MCF 10A (cell line): ENCODE measurements at places on chromosomes 6 and 20. TPM values are rescaled to one million over a fixed set of nuclear protein-coding genes. Genes with fewer than 3 reads are reported as not detected.

The CLDN20 gene
- total RNA-seq = not detected in 2 replicates

DNA sequence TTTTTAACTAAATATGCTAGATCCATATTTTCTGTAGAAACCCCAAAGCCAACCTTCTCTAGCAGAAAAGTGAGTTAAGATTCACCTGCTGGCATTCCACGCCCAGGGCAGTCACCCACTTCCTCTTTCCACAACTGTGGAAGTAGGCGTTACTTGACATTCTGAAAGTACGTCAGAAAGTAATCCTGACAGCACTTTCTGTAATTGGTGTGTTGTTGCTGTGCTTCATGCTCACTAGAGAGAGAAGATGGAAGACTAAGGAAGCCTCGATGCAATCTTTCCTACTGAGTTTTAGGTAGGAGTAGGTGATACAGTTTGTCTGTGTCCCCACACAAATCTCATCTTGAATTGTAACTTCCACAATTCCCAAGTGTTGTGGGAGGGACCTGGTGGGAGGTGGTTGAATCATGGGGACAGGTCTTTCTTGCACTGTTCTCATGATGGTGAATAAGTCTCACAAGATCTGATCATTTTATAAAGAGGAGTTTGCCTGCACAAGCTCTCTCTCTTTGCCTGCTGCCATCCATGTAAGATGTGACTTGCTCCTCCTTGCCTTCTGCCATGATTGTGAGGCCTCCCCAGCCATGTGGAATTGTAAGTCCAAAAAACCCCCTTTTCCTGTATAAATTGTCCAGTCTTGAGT lies 101.1 kb downstream of the MAP3K7 start:
- no peak overlapping the region for H3K27ac ChIP-seq
- DNase-seq = no peak
- no peak overlapping the region for H3K4me3 ChIP-seq

DNA sequence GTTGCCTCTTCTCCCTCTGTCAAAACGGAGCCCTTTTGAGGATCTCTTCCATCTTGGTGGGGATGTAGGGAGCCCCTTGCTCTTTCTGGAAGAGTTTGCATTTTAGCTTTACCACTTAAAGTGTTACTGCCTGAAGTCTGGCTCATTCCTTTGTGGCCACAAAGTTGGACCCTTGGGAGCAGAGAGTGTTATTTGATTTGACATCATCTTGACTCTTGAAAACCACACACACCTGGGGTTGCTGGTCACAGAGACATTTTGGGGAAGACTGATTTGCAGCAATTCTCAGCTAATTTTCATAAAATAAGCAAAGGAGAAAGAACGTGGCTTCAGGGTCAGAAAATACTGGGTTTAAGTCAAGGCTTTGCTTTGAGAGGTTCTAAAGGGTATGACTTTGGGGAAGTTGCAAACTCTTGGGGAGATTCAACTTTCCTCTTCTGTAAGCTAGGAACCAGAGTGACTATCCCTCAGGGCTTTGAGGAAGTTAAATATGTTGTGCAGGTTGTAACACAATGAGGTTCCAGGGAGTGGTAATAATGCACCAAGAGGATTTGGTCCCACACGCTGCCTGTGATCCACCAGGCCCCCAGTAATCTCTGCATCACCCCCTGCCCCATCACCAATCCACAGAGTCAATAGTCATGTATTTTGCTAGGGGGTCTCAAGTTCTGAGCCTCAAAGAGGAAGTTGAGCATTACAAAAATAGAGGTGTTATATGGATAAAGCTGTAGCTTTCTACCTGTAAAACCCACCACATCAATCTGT lies 141.6 kb upstream of the SLC24A3 start:
- no peaks in the 10 kb centered on the region for H3K36me3 ChIP-seq
- no peak overlapping the region for H3K4me3 ChIP-seq
- no peaks in the 10 kb centered on the region for H3K4me1 ChIP-seq
- H3K27ac ChIP-seq = no peak overlapping the region
- H3K27me3 ChIP-seq = no peaks in the 10 kb centered on the region

GRCh38 chr6:33607784-33608161 lies 13.3 kb upstream of the ITPR3 start:
- DNase-seq = peak; percentile 71
- H3K27ac ChIP-seq = no peak overlapping the region
- no peaks in the 10 kb centered on the region for H3K36me3 ChIP-seq
- no peaks in the 10 kb centered on the region for H3K27me3 ChIP-seq

The MROH8 gene
- 1.1 and 1.5 TPM in 2 replicates for total RNA-seq

DNA sequence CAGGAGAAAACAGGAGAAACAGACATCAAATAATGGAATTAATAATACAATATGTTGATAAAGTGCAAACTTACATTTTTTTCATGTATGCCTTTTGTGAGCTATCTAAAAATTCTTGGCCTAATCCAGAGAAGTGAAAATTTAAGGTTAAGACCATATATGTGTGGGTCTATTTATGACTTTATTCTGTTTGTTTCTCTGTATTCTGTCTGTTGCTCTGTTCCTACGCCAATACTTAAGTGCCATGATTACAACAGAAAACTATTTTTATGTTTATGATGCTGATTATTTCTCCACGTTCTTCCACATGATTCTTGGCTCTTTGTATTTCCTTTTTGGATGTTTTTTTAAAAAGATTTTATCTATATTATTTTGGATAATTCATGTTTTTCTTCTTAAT lies 109.6 kb upstream of the MAP3K4 start:
- no peak overlapping the region for H3K27ac ChIP-seq
- H3K27me3 ChIP-seq = no peaks in the 10 kb centered on the region
- no peak overlapping the region for H3K4me3 ChIP-seq
- no peak for DNase-seq

DNA sequence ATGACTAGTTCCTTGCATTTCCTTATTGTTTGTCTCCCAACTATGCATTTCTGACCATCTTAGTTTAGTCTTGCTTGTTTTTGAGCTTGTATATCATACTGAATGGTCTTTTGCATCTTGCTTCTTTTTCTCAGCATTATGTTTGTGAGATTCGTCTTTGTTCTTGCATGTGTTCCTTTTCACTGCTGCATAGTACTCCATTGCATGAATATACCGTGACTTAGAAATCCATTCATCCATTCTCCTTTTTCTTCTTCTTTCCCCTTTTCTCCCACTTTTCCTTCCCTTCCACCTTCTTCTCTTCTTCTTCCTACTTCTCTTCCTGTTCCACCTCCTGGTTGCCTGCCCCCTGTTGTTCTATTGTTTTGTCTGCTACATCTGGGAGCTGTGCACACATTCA lies 42.8 kb downstream of the CDH22 start:
- no peak for DNase-seq
- H3K4me1 ChIP-seq = peaks cover 2% of the 10 kb centered on the region
- H3K27ac ChIP-seq = no peak overlapping the region
- H3K27me3 ChIP-seq = peaks cover 18% of the 10 kb centered on the region

The FRK gene
- total RNA-seq = 0.82 and 0.98 TPM in 2 replicates

DNA sequence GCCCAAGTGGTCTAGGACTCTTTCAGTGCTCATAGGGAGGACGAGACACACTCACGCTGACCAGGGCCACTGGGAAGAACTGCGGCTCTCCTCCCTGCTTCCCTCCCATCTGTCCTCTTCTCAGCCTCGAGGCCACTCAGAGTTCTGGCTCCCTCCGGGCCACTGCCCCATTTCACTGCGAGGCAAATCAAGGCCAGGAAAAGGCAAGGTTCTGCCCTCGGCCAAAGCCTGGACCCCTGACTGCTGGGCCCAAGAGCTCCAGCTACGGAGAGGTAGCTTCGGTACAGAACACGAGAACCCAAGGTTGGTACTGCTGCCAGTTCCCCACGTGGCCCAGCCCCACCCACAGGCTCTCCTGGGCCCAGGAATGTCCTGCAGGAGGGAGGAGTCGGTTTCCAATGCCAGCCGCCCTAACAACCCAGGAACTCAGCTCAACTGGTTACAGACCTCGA lies 14.7 kb downstream of the PI16 start:
- H3K27me3 ChIP-seq = no peaks in the 10 kb centered on the region
- DNase-seq = no peak
- H3K4me3 ChIP-seq = no peak overlapping the region
- H3K36me3 ChIP-seq = peaks cover 50% of the 10 kb centered on the region

DNA sequence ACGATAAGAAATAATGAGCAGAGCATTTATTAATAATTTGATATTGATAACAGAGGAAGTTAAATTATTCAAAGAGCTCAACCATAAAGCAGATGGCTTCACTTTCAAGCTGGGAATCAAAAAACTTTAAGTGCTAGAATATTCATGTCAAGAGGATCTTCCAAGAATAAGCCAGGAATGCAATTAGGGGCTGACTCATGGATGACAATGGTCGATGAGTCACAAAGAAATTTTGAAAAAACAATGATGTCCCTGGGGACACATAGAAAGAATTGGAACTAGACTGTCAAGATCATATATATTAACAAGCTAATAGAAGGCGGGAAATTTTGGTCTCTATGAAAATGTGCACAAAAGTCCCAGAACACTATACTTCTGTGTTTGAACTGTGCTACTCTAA lies 304.1 kb downstream of the LAMA2 start:
- no peak overlapping the region for H3K27ac ChIP-seq
- DNase-seq = peak; percentile 63
- no peak overlapping the region for H3K4me3 ChIP-seq
- no peaks in the 10 kb centered on the region for H3K27me3 ChIP-seq

- no peaks in the 10 kb centered on the region for H3K27me3 ChIP-seq
- H3K27ac ChIP-seq = no peak overlapping the region
- H3K4me3 ChIP-seq = no peak overlapping the region
- no peaks in the 10 kb centered on the region for H3K36me3 ChIP-seq
Observed at GRCh38 chr6:118876814-118877213, 17.1 kb upstream of the ASF1A start.

DNA sequence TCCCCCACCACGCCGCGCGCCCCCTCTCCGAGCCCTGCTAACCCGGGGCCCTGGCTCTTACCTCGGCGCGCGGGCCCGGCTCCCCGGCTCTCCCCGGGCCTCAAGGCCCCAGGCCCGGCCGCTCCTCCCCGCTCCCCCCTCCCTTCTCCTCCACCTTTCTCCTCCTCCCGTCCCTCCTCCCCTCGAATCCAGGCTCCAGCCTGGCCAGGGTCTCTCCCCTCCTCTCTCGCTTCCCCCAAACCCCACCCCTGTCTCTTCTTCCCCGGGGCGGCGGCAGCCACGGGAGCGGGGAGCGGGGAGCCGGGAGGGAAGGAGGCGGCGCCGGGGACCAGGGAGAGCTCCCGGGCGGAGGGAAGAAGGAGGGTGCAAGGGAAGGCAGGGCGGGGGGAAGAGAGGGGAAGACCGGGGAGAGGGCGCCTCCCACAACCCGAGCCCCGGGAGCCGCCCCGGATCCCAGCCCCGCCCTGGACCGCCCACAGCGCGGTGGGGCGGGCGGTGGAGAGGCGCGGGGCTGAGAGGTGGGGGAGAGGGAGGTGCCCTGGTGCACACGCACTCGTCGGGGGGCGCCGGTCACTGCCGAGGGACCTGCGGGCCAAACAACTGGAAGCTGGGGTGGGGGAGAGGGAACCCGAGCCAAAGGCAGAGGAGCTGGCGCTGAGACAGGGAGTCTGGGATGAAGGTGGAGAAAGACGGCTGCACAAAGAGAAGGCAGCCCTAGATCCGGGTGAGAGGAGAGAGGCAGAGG lies at the start of gene GABBR1:
Gene GABBR1 (minus strand): TSS at position 395 of the 745 bp plus-strand sequence. CDS start 798 bp downstream, outside the sequence.
- peak within 1 kb of the TSS; percentile 2 for H3K27ac ChIP-seq
- peak; percentile 89 for DNase-seq
- no peaks in the 10 kb centered on the region for H3K27me3 ChIP-seq
- H3K36me3 ChIP-seq = peaks cover 8% of the 10 kb centered on the region

GRCh38 chr20:38108986-38109541 lies 56.0 kb downstream of the TGM2 start:
- no peak overlapping the region for H3K27ac ChIP-seq
- peak; percentile 15 for DNase-seq
- H3K36me3 ChIP-seq = no peaks in the 10 kb centered on the region
- H3K4me3 ChIP-seq = no peak overlapping the region
- H3K27me3 ChIP-seq = no peaks in the 10 kb centered on the region
- H3K4me1 ChIP-seq = peaks cover 24% of the 10 kb centered on the region

- peaks cover 68% of the 10 kb centered on the region for H3K27me3 ChIP-seq
- no peak overlapping the region for H3K4me3 ChIP-seq
Observed at GRCh38 chr6:70280400-70280853, 22.5 kb downstream of the COL9A1 start.

GRCh38 chr20:32004963-32005362 lies 5.3 kb upstream of the CCM2L start:
- H3K27ac ChIP-seq = no peak overlapping the region
- DNase-seq = peak; percentile 15
- no peaks in the 10 kb centered on the region for H3K36me3 ChIP-seq
- H3K4me1 ChIP-seq = no peaks in the 10 kb centered on the region
- peaks cover 42% of the 10 kb centered on the region for H3K27me3 ChIP-seq
- H3K4me3 ChIP-seq = no peak overlapping the region

The ZBTB46 gene
- total RNA-seq = 0.63 and 0.71 TPM in 2 replicates

The PLCB4 gene
- total RNA-seq = 0.22 and 0.91 TPM in 2 replicates

DNA sequence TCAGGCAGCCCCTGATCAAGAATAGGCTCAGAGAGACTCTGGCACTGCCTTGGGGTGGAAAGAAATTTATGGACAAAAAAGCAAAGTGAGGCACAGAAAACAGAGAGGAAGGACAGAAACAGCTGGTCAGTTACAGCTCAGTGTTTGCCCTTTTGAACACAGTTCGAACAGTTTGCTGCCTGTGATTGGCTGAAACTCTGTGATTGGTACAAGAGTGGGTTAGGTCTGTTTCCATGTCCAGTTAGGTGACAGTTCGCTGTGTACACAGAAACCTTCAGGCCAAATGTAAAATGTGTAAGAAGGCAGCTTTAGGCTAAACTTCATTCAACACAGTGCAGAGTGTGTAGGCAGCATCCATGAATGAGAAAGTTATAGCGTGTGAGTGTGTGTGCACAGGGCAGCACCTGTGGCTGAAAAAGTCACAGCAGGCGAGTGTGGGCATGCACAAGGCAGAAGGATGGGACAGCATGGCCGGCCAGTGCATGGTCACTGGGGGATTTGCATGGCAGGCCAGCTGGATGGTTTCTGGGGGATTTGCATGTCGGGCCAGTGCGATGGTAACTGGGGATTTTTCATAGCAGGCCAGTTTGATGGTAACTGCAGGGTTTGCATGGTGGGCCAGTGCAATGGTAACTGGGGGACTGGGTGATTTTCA lies 75.4 kb upstream of the FRMD1 start:
- H3K4me1 ChIP-seq = peaks cover 17% of the 10 kb centered on the region
- peaks cover 20% of the 10 kb centered on the region for H3K27me3 ChIP-seq
- H3K4me3 ChIP-seq = no peak overlapping the region
- no peak overlapping the region for H3K27ac ChIP-seq
- H3K36me3 ChIP-seq = peaks cover 6% of the 10 kb centered on the region
